Spinal cord (tissue), 10 donors: ENCODE measurements at places on chromosomes 6 and 20.

- DNase-seq: no peak
- no peaks in the 10 kb centered on the region for H3K27me3 ChIP-seq
These were observed 363.4 kb upstream of the JARID2 start for GRCh38 chr6:14882394-14883026.

DNA sequence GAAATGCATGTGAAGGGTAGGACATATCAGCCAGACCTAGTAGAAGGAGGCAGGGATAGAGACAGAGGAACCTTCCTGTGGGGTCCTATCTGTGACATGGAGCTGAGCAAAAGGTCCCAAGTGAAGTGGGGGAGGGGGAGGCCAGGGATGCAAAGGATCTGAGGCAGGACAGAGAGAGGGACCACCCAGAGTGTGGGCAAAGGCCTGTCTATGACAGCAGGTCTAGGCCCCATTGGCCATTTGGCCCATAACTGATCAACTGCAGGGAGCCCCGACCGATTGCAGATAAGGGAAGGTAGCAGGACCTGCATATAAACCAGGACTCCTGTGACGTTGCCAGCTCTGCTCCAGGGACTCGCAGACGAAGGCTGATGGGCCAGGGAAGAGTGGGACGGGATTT lies 49.6 kb upstream of the SYNDIG1 start:
- DNase-seq: no peak
- no peaks in the 10 kb centered on the region for H3K27me3 ChIP-seq
- H3K27ac ChIP-seq: no peak overlapping the region
- no peak overlapping the region for H3K4me3 ChIP-seq

DNA sequence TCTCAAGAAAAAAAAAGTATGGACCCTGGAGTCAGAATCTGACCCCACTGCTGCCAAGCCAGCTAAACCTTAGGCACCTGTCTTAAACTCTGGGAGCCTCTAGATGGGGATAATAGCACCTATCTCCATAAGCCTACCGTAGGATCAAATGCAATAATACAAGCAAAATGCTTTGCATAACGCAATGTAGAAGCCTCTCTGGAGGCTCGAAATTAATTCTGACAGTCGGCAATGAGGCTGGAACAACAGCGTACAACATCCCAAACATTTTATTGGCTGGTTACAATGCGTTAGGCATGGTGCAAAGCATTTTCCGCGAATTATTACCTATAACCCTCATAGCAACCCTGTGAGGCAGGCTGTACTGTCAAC lies 521 bp downstream of the CDK5RAP1 start:
- DNase-seq: no peak
- peaks cover 11% of the 10 kb centered on the region for H3K36me3 ChIP-seq
- H3K4me3 ChIP-seq: peak overlapping the region; percentile 80
- H3K4me1 ChIP-seq: peaks cover 23% of the 10 kb centered on the region
- no peak overlapping the region for H3K27ac ChIP-seq

DNA sequence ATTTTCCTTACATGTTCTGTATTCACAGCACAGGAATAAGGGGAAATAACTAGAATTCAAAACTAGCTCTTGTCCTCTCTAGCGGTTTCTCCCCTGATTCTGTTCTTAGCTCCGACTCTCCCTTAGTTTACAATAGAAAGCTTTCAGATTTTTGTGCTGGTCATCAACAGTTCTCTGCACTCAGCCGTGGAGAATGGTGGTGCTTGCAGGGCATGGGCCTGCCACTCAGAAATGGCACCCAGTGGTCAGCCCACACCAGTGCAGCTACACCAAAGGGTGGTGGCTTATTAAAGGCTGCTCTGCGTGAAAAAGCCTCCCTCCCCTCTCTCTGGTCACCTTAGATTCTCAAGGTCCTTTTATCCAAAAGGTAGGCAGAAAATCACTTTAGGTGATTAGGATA lies 123.5 kb downstream of the SASH1 start:
- peaks cover 30% of the 10 kb centered on the region for H3K4me1 ChIP-seq
- peak overlapping the region; percentile 25 for H3K27ac ChIP-seq
- H3K36me3 ChIP-seq: no peaks in the 10 kb centered on the region

GRCh38 chr20:57473246-57474048 lies 51.5 kb downstream of the CTCFL start:
- H3K4me1 ChIP-seq: peaks cover 13% of the 10 kb centered on the region
- H3K4me3 ChIP-seq: no peak overlapping the region
- H3K36me3 ChIP-seq: no peaks in the 10 kb centered on the region
- H3K27ac ChIP-seq: no peak overlapping the region
- H3K27me3 ChIP-seq: peaks cover 6% of the 10 kb centered on the region

DNA sequence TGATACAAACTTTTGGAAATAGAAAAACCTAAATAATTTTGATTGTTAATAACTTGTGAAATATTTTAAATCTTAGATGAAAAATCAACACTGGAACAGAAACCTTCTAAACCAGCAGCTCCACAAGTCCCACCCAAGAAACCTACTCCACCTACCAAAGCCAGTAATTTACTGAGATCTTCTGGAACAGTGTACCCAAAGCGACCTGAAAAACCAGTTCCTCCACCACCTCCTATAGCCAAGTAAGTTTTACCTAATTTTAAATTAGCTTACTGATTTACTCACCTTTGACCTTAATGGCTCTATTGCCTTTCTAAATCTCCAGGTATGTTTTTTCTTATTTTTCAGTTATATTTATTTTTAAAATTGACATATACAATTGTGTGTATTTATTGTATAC lies 102.6 kb upstream of the ADGRF4 start:
- H3K27me3 ChIP-seq: no peaks in the 10 kb centered on the region
- H3K36me3 ChIP-seq: peaks cover 9% of the 10 kb centered on the region
- H3K4me1 ChIP-seq: no peaks in the 10 kb centered on the region
- H3K4me3 ChIP-seq: no peak overlapping the region

GRCh38 chr20:45919542-45920399 lies 7.8 kb upstream of the PLTP start:
- H3K36me3 ChIP-seq: no peaks in the 10 kb centered on the region
- H3K4me1 ChIP-seq: peaks cover 8% of the 10 kb centered on the region
- H3K27me3 ChIP-seq: no peaks in the 10 kb centered on the region
- H3K4me3 ChIP-seq: no peak overlapping the region

DNA sequence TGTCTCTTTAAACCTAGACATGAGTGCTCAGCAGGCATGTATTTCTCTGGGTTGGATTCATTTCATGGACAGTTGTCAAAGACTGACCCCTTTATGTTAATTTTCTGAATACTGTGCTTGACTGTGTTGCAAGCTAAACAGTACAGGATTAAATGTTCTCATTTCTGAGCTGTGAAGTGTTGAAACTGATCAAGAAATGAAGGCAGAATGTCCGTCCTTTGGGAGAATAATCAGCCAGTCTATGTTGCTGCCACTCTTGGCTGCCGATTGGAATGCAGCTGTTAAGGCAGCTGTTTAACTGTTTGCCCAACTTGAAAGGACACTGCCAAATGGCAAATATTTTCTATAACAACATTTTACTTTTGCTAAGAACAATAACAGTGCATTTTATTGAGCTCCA lies 87.3 kb downstream of the CEP57L1 start:
- H3K36me3 ChIP-seq: no peaks in the 10 kb centered on the region
- H3K27ac ChIP-seq: no peak overlapping the region
